ENCODE measurements at places on chromosomes 1 and 21. TPM values are rescaled to one million over a fixed set of nuclear protein-coding genes. Genes with fewer than 3 reads are reported as not detected.

The SERPINC1 gene
- total RNA-seq, result 0.22 TPM

The HES3 gene
- not detected for total RNA-seq

The SLAMF6 gene
- not detected for total RNA-seq

The PLA2G2A gene
- not detected for total RNA-seq

The DAB1 gene
- total RNA-seq, result 0.05 TPM

The XKR8 gene
- not detected for total RNA-seq

The SPRR2G gene
- not detected for total RNA-seq

The KRTAP21-2 gene
- not detected for total RNA-seq

The UBL4B gene
- total RNA-seq, result not detected

The CHAF1B gene
- total RNA-seq, result 18.7 TPM

The ANKRD34A gene
- 0.69 TPM for total RNA-seq

The NUF2 gene
- total RNA-seq, result 56.8 TPM

The CLCA1 gene
- not detected for total RNA-seq

The KIAA1614 gene
- 59.9 TPM for total RNA-seq

The TAS1R1 gene
- total RNA-seq, result 0.20 TPM

The AZIN2 gene
- 8.4 TPM for total RNA-seq

The TCP10L gene
- total RNA-seq, result not detected

The OPRD1 gene
- 60.2 TPM for total RNA-seq

The SELENON gene
- total RNA-seq, result 63.1 TPM

The MOV10 gene
- total RNA-seq, result 35.4 TPM

The FGR gene
- not detected for total RNA-seq

The OR6N1 gene
- total RNA-seq, result not detected

The AIM2 gene
- not detected for total RNA-seq

The VAV3 gene
- total RNA-seq, result 35.5 TPM

The CA6 gene
- total RNA-seq, result not detected

The PPIAL4G gene
- not detected for total RNA-seq

The MSH4 gene
- total RNA-seq, result 0.05 TPM

The SERTAD4 gene
- 0.30 TPM for total RNA-seq

The SFN gene
- 0.14 TPM for total RNA-seq

The ADORA1 gene
- total RNA-seq, result 60.9 TPM

The PEX19 gene
- total RNA-seq, result 35.2 TPM

The ARTN gene
- total RNA-seq, result 3.0 TPM

The CR1L gene
- total RNA-seq, result not detected

The ZNF670 gene
- total RNA-seq, result 8.0 TPM

The KCNE2 gene
- not detected for total RNA-seq

The VWA1 gene
- 0.58 TPM for total RNA-seq

The RGS5 gene
- 1.9 TPM for total RNA-seq

The MYOG gene
- 538 TPM for total RNA-seq

The KDF1 gene
- total RNA-seq, result not detected

All from SJCRH30 (cell line).